ENCODE measurements at places on chromosomes 7 and 10. TPM values are rescaled to one million over a fixed set of nuclear protein-coding genes. Genes with fewer than 3 reads are reported as not detected.

DNA sequence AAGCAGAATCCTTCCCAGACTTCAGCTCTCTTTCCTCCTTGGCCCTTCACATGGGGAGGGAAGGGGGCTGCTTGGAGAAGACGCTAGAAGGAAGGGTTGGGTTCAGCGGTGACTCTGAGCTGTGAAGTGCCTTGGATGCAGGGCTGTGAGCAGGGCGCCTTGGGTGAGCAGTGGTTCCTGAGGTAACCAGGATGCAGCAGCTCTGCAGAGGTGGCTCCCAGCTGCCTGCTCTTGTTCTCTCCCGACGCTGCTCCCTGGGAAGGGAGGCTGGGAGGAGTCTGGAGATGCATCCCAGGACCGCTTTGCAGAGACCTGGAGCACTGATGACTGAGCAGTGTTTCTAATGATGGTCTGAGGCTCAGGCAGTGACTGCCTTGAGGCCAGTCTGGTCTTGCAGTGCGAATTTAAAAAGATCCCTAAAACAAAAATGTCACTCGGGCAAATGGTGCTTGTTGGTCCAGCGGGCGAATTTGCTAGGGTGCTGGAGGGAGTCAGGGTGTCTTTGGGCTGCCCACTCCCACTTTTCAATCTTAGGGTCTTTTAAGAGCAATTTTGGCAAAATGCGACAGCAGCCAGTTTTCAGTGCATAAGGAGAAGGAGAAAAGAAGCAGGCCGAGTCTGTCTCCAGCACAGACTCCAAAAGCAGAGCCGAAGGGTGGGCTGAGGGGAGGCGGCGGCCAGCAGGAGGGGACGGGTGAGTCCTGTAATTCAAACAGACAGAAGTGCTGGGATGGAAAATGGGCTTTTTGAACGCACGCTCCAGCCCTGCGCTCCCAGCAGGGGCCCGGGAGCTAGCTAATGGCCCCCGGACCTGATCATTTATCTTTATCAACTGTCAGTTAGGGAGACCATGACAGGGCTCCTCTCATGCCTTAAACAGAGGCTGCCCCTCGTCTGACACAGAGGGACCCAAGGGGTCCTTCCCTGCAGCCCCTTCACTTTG, 191.2 kb upstream of the SHH start:
- H3K36me3 ChIP-seq = peaks cover 23% of the 10 kb centered on the region
- no peak for DNase-seq
- peaks cover 1% of the 10 kb centered on the region for H3K27me3 ChIP-seq

GRCh38 chr10:128062881-128063563, 63.2 kb downstream of the MKI67 start:
- DNase-seq = no peak
- peaks cover 12% of the 10 kb centered on the region for H3K4me1 ChIP-seq
- no peaks in the 10 kb centered on the region for H3K27me3 ChIP-seq
- no peak overlapping the region for H3K27ac ChIP-seq
- H3K4me3 ChIP-seq = no peak overlapping the region

DNA sequence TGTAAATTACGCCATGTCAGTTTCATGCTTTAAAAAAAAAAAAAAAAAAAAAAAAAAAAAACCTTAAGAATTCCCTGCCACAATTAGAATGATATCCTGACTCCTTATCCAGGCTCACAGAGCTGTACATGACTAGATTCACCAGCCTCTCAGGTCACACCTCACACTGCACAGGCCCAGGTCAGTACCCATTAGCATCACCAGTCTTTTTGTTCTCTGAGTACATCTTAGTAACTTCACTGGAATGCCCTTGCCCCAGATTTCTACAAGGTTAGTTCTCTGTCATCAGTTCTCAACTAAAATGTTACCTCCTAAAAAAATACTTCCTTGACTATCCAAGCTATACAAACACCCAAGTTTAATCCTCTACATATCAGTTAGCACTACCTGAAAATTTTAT, 211.0 kb downstream of the LRRN3 start:
- H3K27ac ChIP-seq = no peak overlapping the region
- H3K4me1 ChIP-seq = peaks cover 9% of the 10 kb centered on the region
- H3K36me3 ChIP-seq = no peaks in the 10 kb centered on the region
- DNase-seq = peak; percentile 37
- H3K27me3 ChIP-seq = no peaks in the 10 kb centered on the region

DNA sequence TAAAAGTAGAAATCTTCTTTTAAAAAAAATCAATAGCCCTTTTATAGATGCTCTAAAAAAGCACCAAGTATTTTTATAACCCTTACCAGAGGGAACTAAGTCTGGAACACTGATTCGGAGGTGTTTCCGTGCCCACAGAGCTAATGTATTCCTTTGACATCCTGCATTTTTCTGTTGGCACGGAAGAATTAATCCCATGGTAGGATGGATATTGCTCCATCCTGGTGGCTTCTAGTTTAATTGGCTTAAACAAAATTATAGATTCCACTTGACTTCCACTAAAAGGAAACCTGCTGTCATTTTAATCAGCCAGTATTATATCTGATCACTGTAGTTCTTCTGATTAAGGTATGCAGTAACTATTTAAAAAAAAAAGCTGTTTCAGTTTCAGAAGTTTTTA, 164.0 kb upstream of the NPS start:
- H3K4me3 ChIP-seq = no peak overlapping the region
- DNase-seq = no peak
- H3K27me3 ChIP-seq = peaks cover 4% of the 10 kb centered on the region
- H3K4me1 ChIP-seq = peaks cover 10% of the 10 kb centered on the region
- H3K36me3 ChIP-seq = peaks cover 21% of the 10 kb centered on the region

- H3K4me1 ChIP-seq = peaks cover 55% of the 10 kb centered on the region
- no peak for DNase-seq
- H3K36me3 ChIP-seq = no peaks in the 10 kb centered on the region
Observed at GRCh38 chr7:93146472-93147141, 1.6 kb downstream of the SAMD9L start.

- H3K36me3 ChIP-seq = no peaks in the 10 kb centered on the region
- H3K27me3 ChIP-seq = no peaks in the 10 kb centered on the region
- DNase-seq = no peak
Observed at GRCh38 chr10:100045592-100045991, 35.8 kb upstream of the DNMBP start.

DNA sequence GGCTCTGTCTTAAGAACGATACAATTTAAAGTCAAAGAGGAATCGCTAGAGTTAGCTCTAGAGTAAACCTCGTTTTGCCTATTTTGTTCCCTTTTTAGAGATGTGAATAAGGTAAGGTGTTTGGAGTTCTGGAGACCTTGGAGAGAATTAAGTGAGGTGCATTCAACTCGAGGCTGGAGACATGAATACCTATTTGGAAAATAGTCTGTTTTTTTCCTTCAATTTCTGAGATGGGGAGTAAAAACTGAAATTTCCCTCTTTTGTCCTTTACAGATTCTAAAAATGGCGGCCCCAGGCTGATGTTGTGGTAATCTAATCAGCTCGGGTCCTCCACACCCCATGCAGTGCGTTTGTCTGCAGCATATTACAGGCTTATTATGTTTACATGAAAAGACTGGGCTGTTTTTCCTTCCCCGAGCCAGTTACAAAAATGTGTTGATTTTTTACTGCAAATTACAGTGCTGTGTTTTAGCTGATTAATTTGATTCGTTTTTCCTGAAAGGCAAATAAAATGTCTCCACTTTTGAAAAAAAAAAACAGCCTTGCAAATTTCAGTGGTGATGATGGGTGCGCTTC, 1.5 kb downstream of the KMT2E start:
- DNase-seq = no peak
- peaks cover 17% of the 10 kb centered on the region for H3K27me3 ChIP-seq
- H3K4me1 ChIP-seq = peaks cover 46% of the 10 kb centered on the region

CYP17A1 gene
- not detected for total RNA-seq

FAM107B gene
- 26.2 TPM for total RNA-seq

IFIT1B gene
- total RNA-seq = not detected

ASAH2B gene
- 4.9 TPM for total RNA-seq
